ENCODE measurements at places on chromosomes 7 and 10.

DNA sequence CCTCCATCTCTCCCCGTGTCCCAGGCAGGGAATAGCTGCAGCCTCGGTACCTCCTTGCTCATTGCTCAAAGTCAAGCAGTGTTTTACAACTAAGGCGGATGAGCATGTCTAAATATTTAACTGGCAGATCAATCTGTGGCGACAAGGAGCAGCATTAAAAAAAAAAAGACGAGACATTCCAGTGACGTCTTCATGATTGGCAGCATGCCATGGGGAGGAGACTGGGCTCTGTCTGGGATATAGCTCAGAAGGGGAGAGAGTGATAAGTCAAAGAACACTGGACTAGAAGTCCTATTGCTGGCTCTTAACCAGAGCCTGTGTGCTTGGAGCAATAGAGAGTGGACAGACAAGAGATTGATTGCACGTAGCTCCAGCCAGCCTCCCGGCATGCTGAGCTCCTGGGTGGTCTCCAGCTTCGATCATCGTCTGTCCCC is 287.5 kb upstream of the PODXL start:
- DNase-seq = no peak

DNA sequence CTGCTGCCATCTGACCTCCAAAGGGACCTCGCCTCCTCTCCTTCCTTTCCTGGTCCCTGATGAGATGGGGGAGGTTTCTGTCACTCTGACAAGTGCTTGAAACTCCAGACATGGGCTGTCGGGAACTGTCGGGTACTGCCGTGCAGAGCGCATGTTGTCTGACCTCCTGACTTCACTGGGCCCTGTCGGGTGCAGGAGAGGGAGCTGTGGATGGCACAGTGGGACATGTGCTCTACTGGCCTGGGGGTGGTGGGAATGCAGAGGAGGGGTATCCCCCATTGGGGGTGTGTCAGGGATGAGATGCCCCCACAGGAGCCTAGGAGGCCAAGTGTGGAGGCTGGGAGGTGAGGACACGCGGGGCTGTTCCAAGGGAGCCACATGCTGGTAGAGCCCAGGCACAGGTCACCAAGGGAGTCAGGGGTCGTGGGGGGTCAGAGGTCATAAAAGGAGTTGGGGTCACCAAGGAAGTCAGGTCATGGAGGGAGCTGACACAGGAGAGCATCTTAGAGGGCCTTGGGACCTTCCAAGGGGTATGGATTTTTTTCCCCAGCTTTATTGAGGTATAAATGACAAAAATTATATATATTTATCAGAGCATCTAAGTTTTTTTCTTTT is 30.9 kb downstream of the TMEM120A start:
- no peak for DNase-seq

GRCh38 chr10:111356571-111356970 is 279.7 kb downstream of the ADRA2A start:
- no peak for DNase-seq

GRCh38 chr7:82021036-82021435 is 251.2 kb upstream of the HGF start:
- no peak for DNase-seq

GRCh38 chr7:156751319-156751718 is 110.7 kb downstream of the RNF32 start:
- no peak for DNase-seq
